ENCODE measurements at places on chromosomes 1 and 21. TPM values are rescaled to one million over a fixed set of nuclear protein-coding genes. Genes with fewer than 3 reads are reported as not detected.

The EEIG2 gene
- total RNA-seq = 7.4 TPM

- H3K27me3 ChIP-seq = no peaks in the 10 kb centered on the region
- H3K4me1 ChIP-seq = no peaks in the 10 kb centered on the region
- no peaks in the 10 kb centered on the region for H3K36me3 ChIP-seq
- no peak overlapping the region for H3K4me3 ChIP-seq
- H3K27ac ChIP-seq = no peak overlapping the region
- DNase-seq = no peak
These were observed 40.2 kb downstream of the IL12RB2 start for GRCh38 chr1:67347688-67348472.

The C1orf105 gene
- total RNA-seq = 3.3 TPM

The BNIPL gene
- total RNA-seq = 0.22 TPM

DNA sequence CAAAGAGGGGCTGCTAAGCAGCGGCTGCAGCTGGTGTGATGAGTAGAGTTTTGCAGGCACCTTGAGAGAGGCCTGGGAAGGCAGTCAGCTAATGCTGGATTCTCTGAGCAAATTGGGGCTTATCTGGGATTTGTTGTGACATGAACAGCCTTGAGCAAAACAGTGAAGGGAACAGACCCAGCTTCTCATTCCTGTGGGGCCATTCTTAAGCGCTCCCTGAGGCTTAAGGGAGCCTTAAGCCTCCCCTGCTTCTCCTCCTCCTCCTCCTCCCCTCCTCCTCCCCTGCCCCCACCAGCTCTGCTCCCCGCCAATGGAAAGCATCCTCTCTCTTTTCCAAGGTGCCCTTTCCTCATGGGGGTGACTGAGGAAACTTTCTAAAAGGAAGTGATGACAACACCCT lies 21.3 kb downstream of the HMGCS2 start:
- H3K4me1 ChIP-seq = peaks cover 20% of the 10 kb centered on the region
- H3K27ac ChIP-seq = no peak overlapping the region
- no peaks in the 10 kb centered on the region for H3K27me3 ChIP-seq

DNA sequence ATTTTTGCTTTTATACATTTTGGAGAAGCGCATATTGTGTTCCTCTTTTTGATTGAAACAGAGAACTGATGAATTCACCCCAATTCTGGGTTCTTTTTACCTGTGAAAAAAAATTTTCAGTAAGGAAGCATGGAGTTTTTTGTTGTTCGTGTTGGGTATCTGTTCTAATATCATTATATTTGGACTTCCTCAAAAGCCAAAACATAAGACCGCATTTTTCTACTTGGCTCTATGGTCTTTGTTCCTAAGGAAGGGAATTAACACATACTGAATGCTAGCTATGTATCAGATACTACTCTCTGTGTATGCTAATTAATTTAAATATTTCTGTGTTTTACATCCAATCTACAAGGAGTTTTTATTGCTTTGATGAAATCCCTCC lies 12.9 kb downstream of the EPB41 start:
- H3K4me3 ChIP-seq = no peak overlapping the region
- DNase-seq = no peak
- H3K4me1 ChIP-seq = peaks cover 20% of the 10 kb centered on the region
- peak overlapping the region; percentile 51 for H3K27ac ChIP-seq
- H3K27me3 ChIP-seq = no peaks in the 10 kb centered on the region

The NCAM2 gene
- total RNA-seq = 2.3 TPM

DNA sequence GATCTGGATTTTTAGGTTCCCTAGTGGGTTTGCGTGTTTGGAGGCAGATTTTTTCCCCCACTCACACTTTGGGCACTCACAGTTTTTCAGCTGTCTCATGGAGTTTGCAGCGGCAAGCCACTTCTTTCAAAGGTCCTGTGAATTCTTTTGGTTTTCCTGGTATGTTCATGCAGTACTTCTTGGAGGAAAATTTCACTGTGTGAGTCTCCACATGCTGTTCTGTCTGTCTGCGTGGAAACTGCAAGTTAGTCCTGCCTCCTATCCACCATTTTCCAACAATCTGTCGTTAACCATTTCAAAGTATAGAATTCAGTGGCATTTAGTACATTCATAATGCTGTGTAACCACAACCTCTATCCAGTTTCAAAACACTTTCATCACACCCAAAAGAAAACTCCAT lies 793 bp upstream of the FMO1 start:
- peaks cover 5% of the 10 kb centered on the region for H3K4me1 ChIP-seq
- no peak overlapping the region for H3K4me3 ChIP-seq
- no peak for DNase-seq
- no peaks in the 10 kb centered on the region for H3K27me3 ChIP-seq
- H3K36me3 ChIP-seq = no peaks in the 10 kb centered on the region

The LMX1A gene
- not detected for total RNA-seq

The PRAMEF15 gene
- not detected for total RNA-seq

The TMEM125 gene
- total RNA-seq = 0.70 TPM

The LPAR3 gene
- 40.4 TPM for total RNA-seq

DNA sequence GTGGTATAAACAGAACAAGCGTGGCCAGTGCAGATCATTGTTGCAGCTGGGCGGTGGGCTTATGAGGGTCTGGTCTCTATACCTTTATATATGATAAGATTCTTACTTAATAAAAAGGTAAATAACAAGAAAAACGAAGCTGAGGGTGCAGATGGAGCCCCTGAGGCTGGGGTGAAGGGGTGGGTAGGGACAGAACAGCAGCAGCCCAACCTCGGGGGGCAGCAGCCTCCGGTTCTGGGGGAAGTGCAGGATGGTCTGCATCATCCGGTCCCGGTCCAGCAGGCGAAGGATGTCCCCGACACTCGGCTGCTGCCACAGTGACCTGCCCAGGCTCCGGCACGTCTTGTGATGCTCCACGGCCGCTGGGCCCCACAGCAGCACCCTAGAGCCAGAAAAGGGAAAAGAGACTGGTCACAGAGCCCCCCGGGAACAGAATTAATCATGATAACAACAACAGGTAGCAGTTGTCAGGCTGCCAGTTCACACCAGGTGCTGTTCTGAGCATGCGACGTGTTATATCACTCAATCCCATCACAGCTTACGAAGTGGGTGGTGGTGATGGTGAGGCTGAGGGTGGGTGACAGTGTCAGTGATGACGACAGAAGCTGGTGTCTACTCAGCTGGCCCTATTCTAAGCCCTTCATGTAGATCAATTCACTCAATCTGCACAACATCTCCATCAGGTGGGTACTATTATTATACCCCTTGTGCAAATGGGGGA lies 35.5 kb downstream of the MRAP start:
- DNase-seq = no peak
- H3K36me3 ChIP-seq = peaks cover 68% of the 10 kb centered on the region
- peaks cover 4% of the 10 kb centered on the region for H3K4me1 ChIP-seq
- H3K27me3 ChIP-seq = no peaks in the 10 kb centered on the region
- H3K27ac ChIP-seq = no peak overlapping the region
- H3K4me3 ChIP-seq = no peak overlapping the region

All from right atrium auricular region (tissue), 2 donors.